ENCODE measurements at places on chromosomes 7 and 10. TPM values are rescaled to one million over a fixed set of nuclear protein-coding genes. Genes with fewer than 3 reads are reported as not detected.

FOXL3 gene
- total RNA-seq = not detected

GRCh38 chr10:7493996-7494395 lies 83.2 kb upstream of the SFMBT2 start:
- no peak for DNase-seq

AKR1E2 gene
- 3.7 TPM for total RNA-seq

ANKRD1 gene
- not detected for total RNA-seq

- DNase-seq = no peak
Observed at GRCh38 chr10:58894929-58895328, 281.5 kb upstream of the PHYHIPL start.

Measured in natural killer cell (primary cell).